ENCODE measurements at places on chromosomes 16 and 17. TPM values are rescaled to one million over a fixed set of nuclear protein-coding genes. Genes with fewer than 3 reads are reported as not detected.

Gene C16orf86
- 3.7 TPM for polyA plus RNA-seq

Gene LRRC75A
- polyA plus RNA-seq = 0.73 TPM

Gene NLRC3
- polyA plus RNA-seq = 0.26 TPM

Gene RUNDC3A
- not detected for polyA plus RNA-seq

Gene CCL2
- 80.3 TPM for polyA plus RNA-seq

Gene TLCD2
- polyA plus RNA-seq = 3.2 TPM

Gene SLC16A13
- 2.0 TPM for polyA plus RNA-seq

Gene GRAPL
- 3.1 TPM for polyA plus RNA-seq

Gene LYRM9
- polyA plus RNA-seq = 4.1 TPM

Gene HP
- 4.0 TPM for polyA plus RNA-seq

Gene KRT39
- polyA plus RNA-seq = not detected

Gene CCL4L2
- 0.12 TPM for polyA plus RNA-seq

All from heart right ventricle (tissue), 16 donors.